ENCODE measurements at places on chromosomes 2 and 18.

- DNase-seq, result no peak
Observed at GRCh38 chr2:145849466-145849865, 1329.5 kb upstream of the ZEB2 start.

DNA sequence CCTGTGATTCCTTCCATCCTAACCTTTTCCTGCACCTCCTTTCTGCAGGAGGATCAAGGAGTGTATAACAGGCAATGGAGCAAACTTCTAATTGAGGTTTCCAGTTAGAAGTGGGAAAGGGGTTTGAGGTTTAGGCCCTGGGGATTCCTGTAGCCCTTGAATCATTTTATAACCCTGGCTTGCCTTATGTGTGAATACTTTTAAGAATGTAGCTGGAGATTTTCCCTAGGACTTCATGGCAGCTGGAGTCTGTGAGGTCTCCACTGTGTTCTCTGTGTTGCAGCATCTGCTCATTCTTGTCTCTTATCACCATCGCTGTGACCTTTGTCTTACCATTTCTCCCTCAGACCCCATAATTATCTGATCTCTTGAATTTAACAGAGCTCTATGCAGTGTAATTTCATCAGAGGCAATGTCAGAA is 370.2 kb upstream of the SLC14A2 start:
- peak; percentile 79 for DNase-seq

GRCh38 chr2:27264253-27264752 is 1.5 kb upstream of the SLC30A3 start:
- DNase-seq, result no peak

GRCh38 chr2:108184419-108184818 is 55.3 kb upstream of the SULT1C3 start:
- DNase-seq, result peak; percentile 8
